ENCODE measurements at places on chromosomes 3 and 15. TPM values are rescaled to one million over a fixed set of nuclear protein-coding genes. Genes with fewer than 3 reads are reported as not detected.

The RCN2 gene
- 47.2 TPM for total RNA-seq

The RAD54L2 gene
- total RNA-seq = 28.5 TPM

The FBXL22 gene
- total RNA-seq = 3.5 TPM

The SI gene
- not detected for total RNA-seq

The GRK7 gene
- 0.15 TPM for total RNA-seq

The GABRR3 gene
- total RNA-seq = not detected

The PLA2G4D gene
- total RNA-seq = not detected

The ZNF35 gene
- 18.7 TPM for total RNA-seq

The DGKG gene
- 0.59 TPM for total RNA-seq

The CAMP gene
- 2.9 TPM for total RNA-seq

The CGNL1 gene
- 24.9 TPM for total RNA-seq

The ARPP21 gene
- not detected for total RNA-seq

The NMNAT3 gene
- total RNA-seq = 9.2 TPM

The C3orf49 gene
- not detected for total RNA-seq

The LRRIQ4 gene
- total RNA-seq = not detected

The PDE12 gene
- 17.4 TPM for total RNA-seq

The SLC24A5 gene
- not detected for total RNA-seq

The IL17RD gene
- total RNA-seq = 31.0 TPM

The WDR72 gene
- total RNA-seq = 1.2 TPM

The PLSCR4 gene
- total RNA-seq = 85.5 TPM

The NOX5 gene
- total RNA-seq = 2.6 TPM

The ECT2 gene
- total RNA-seq = 8.5 TPM

The SPTBN5 gene
- total RNA-seq = 2.3 TPM

The ANKDD1A gene
- total RNA-seq = 3.2 TPM

The CSPG5 gene
- 0.44 TPM for total RNA-seq

The TEX264 gene
- 80.5 TPM for total RNA-seq

The STRA6 gene
- total RNA-seq = 1.0 TPM

The ETFA gene
- total RNA-seq = 96.0 TPM

The HEG1 gene
- total RNA-seq = 36.0 TPM

The CDV3 gene
- 141 TPM for total RNA-seq

The TIGIT gene
- total RNA-seq = 0.48 TPM

The ERC2 gene
- total RNA-seq = 7.3 TPM

The GOLGA8J gene
- not detected for total RNA-seq

The RTP1 gene
- total RNA-seq = not detected

The TMEM158 gene
- 0.48 TPM for total RNA-seq

The SEMA5B gene
- total RNA-seq = 0.15 TPM

The OR5K2 gene
- not detected for total RNA-seq

The GRAMD2A gene
- 18.7 TPM for total RNA-seq

The FETUB gene
- total RNA-seq = not detected

The TNFAIP8L3 gene
- total RNA-seq = 4.3 TPM

The KBTBD12 gene
- 0.73 TPM for total RNA-seq

The TMEM39A gene
- total RNA-seq = 30.2 TPM

The KLHL18 gene
- 12.5 TPM for total RNA-seq

The SELENOT gene
- total RNA-seq = 143 TPM

The TMEM207 gene
- total RNA-seq = not detected

The DAZL gene
- not detected for total RNA-seq
